ENCODE measurements at places on chromosomes 12 and 14.

GRCh38 chr12:45660330-45660729 is 69.2 kb upstream of the ARID2 start:
- peak; percentile 39 for DNase-seq

GRCh38 chr14:53338192-53338591 is 185.1 kb upstream of the DDHD1 start:
- no peak for DNase-seq

DNA sequence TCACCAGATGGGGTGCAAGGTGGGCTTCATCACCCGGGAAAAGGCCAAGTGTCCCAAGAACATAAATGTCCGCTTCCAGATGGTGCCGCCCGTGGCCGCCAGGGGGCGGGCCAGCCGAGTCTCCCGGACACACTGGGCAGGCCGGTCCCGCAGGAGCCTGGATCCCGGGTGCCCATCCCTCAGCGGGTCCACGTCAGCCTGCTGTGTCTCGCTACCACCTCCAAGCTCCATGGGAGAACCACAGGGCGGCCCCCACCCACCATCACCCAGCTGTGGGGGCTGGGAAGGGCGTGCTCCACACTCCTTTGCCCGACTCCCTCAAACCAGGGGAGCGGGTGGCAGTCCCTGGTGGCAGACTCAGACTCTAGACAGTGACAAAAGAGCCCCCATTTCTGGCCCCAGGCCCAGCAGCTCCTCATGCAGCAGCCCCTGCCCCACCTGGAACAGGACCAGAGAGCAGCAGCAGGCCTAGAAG is 22.0 kb upstream of the NUDT14 start:
- DNase-seq = peak; percentile 11

DNA sequence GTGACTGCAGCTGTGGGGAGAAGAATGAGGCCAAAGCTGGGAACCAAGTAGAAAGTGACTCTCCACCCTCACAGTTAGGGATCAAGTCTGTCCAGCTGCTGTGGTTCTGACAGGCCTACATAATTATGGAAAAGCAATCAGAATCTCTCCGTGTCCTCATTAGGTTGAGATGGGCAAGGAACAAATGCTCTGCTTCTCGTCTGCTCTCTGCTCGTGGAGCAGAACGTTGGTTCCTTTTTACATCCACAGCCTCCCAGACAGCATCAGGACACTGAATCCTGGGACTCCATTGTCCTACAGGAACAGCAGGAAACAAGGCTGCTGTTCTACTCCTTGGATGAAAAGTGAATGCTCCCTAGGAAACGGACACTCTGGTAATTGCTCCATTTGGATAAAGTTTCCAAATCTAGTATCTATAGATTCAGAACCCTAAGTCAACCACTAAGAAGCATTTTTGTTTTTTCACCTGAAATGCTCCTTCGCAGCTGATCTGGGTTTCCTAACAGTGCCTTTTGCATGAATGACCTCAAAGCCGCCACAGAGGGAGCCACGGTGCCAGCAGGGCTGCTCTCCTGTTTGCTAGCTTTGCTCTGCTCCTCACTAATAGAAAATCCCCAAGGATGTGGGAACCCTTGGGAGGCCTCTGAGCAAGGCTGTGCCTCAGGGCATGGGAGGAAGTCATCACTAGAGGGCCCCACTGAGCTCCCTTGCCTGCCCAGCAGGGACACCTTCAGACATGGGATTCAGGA is 102.0 kb downstream of the EGLN3 start:
- peak; percentile 52 for DNase-seq

GRCh38 chr12:25135531-25136154 is 59.3 kb downstream of the DNAI7 start:
- DNase-seq = no peak

DNA sequence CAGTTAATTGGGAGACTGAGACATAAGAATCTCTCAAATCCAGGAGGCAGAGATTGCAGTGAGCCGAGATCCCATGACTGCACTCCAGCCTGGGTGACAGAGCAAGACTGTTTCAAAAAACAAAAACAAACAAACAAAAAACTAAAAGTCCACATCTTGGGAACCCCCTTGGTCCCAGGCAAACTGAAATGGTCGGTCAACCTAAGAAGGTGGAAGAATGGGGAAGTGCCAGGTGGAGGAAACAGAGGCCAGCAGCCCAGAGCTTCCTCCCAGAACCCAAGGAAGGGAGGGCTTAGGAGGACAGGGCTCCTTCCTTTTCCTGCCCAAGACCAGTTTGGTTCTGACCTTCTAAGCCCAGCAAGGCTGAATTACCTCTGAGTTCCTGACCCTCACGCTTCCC is 121.0 kb upstream of the FUT8 start:
- no peak for DNase-seq

DNA sequence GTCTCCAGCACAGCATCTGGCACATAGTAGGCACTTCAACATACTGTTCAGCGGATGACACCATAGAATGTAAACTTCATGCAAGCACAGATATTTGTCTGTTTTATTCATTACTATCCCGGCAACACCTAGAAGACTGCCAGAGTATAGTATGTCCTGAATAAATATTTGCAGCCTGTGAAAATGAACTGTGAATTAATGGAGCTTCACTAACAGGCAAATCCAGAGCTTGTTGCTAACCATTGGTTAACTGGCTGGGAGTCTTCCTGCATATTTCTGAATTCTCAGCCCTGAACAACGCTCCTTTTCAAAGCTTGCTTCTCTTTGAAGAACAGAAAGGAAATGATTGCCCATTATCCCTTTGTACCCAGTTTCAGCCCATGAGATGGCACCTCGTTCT is 243.3 kb upstream of the CRY1 start:
- DNase-seq = no peak

DNA sequence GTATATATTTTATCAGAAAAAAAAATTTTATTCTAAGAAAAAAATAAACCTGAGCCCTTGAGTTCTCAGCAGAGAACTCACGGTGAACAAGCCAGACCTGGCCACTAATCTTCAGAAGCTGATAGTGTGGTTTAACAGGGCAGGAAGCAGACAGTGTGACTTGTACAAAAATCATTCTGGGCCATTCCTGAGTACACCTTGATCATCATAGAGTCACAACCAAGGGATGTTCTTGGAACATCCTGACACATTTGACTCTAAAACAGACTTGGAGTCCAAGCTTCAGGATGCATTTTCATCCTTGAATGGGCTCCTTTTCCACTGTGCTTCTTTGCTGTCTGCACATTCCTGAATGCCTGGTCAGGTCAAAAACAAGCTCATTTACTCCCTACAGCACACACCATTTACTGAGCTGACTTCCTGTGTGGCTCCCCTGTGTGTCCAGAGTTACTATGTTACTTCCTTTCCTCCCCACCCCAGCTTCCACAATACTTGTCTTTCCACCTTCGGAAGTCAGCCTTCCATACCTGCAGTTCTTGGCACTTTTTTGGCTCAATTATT is 112.0 kb downstream of the ANO6 start:
- peak; percentile 7 for DNase-seq

GRCh38 chr14:34365309-34365915 is 96.6 kb downstream of the SPTSSA start:
- no peak for DNase-seq
